ENCODE measurements at places on chromosomes 5 and 9.

DNA sequence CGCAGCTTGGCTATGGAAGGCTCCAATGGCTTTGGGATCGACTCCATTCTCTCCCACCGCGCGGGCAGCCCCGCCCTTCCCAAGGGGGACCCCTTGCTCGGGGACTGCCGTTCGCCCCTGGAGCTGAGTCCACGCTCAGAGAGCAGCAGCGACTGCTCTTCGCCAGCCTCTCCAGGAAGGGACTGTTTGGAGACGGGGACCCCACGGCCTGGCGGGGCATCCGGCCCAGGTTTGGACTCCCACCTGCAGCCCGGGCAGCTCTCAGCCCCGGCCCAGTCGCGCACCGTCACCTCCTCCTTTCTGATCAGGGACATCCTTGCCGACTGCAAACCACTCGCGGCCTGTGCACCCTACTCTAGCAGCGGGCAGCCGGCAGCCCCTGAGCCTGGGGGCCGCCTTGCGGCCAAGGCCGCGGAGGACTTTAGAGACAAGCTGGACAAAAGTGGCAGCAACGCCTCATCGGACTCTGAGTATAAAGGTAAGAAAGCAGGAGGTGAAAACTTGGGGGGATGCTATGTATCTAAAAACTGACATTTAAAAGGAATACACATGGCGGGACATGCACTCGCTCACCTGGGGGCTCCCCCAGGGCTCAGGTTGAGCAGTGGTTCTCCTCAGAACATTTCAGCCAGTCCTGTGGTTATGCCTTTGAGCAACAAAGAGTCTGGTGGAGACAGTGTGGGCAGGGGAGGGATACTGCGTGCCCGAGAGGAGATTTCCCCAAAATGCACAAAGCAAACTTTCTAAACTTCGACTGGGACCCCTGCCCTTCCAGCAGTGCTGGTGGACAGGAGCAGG, 579 bp downstream of the BARHL1 start:
- no peak for DNase-seq

- no peak for DNase-seq
Measured at GRCh38 chr5:158538506-158539074, 561.1 kb downstream of the EBF1 start.

DNA sequence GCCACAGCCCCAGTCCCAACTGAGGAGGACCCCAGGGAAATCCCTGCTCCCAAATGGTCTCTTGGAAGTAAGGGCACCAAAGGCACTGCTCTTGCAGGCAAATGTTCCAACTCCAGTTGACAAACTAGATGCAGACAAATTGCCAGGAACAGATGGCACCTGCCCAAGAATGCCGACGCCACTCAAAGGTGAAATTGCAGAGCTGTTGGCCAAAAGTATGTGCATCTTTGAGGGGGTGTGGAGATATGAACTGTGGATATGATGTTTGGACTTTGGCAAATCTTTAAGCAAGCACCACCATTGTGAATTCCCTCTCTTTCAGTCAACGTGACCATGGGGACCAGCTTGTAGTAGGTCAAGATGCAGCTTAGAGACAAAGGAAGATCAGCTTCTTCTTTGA, 12.0 kb upstream of the CPLX2 start:
- no peak for DNase-seq

GRCh38 chr5:160919626-160920025, 67.6 kb upstream of the ATP10B start:
- no peak for DNase-seq

GRCh38 chr9:94490465-94490864, 64.4 kb upstream of the PCAT7 start:
- no peak for DNase-seq

GRCh38 chr5:138352722-138353559, 456 bp downstream of the KDM3B start:
- peak; percentile 41 for DNase-seq

DNA sequence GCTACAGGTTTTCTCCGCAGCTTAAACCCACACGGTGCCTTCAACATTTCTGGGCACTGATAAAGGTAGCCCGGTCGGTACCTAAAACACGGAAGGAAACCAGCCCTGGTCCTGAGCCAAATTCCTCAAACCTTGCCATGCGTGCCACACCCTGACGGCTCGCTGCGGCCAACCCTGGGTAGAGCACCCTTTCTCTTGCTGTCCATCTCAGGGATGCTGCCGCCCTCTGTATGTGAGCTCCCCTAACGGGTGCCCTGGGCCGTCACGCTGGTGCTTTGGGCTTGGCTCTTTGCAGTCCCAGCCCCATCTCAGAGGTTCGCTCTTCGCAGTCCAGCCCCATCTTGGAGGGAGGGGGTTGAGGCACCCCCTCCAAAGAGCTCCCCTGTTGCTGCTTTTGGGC, 43.9 kb downstream of the PNPLA7 start:
- DNase-seq, result no peak

DNA sequence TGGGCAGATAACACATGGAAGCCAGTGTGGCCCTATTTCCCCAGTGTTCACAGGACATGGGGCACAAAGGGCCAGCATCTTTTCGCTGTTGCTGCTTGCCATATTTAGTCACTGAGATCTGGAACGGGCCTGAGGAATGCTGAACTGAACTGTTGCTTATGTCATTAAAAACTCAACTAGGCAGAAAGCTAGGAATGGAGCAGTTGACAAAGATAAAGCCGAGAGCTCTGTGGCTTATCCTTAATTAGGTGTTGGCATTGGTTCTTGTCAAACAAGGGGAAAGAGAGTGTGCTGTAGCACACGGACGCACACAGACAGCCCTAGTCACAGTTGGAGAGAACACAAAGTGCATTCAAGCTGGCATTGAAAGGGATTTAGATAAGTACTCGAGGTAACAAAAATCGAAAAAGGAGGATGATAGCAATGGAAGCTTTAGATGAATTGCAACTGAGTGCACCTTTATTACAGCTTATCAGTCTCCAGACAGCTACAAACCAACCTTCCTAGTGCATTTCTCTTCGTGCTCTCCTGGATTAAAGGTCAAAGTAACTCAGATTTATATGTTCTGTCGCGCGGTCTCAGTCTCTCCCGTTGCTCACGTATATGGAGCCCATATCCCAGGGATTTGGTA, 450.2 kb upstream of the ZNF608 start:
- DNase-seq, result no peak

DNA sequence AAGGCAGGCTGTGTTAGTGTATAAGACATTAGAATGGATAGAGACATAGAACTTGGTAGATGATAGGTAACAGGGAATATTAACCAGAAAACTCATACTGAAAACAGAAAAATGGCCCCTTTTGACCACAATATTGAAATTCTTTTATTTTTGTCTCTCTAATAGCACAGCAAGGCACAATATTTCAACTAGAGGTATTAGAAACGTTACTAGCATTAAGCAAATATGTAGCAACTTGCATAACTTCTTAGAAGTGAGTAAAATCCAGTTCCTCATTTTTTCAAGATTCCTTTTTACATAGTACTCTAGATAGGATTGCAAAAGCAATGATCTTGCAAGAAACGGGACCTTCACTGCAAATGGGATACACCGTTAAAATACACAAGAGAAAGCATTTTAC, 102.7 kb upstream of the VCAN start:
- no peak for DNase-seq

- DNase-seq, result no peak
Measured at GRCh38 chr9:89475891-89476440, 21.9 kb downstream of the SEMA4D start.

- no peak for DNase-seq
Measured at GRCh38 chr5:6473284-6473683, 24.6 kb downstream of the UBE2QL1 start.

GRCh38 chr9:12680341-12680740, 12.8 kb upstream of the TYRP1 start:
- no peak for DNase-seq

- no peak for DNase-seq
Measured at GRCh38 chr5:124061663-124062062, 549.7 kb downstream of the CSNK1G3 start.

GRCh38 chr5:125536582-125536981, 790.1 kb upstream of the ZNF608 start:
- no peak for DNase-seq

Measured in gastrocnemius medialis (tissue), 4 donors.